ENCODE measurements at places on chromosomes 5 and 9.

- DNase-seq = no peak
Observed at GRCh38 chr5:100004969-100005368, 530.2 kb upstream of the FAM174A start.

DNA sequence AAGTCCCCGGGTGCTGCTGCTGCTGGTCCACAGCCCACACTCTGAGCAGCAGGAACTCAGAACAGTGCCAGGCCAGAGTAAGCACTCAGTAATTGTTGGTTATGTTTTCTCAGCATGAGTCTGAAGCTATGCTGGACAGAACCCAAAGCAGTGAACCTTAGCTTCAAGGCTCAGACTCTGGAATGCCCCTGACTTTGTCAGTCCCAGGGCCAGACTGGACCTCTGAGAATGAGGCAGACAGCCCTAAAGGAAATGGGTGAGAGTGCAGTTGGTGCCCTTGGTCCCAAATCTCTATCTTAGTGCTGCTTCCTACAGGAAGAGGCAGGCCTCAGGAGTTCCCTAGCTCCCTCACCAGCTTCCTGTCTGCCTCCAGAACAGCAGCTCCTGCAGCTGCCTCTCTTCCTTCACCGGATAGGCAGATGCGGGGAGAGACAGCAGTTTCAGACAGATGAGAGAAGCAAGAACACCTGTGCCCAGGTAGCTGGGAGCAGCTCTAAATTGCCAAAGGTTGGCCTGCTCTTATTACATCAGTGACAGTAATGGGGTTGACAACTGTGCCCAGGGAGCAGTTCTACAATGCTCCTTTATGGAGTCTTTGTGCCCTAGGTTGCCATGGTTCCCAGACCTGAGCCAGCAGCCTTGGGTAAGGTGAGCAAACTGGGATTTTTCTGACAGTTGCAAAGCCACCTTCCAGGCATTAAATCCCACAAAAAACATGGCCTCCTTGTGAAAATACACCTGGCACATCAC lies 82.2 kb upstream of the CXCL14 start:
- DNase-seq = no peak

DNA sequence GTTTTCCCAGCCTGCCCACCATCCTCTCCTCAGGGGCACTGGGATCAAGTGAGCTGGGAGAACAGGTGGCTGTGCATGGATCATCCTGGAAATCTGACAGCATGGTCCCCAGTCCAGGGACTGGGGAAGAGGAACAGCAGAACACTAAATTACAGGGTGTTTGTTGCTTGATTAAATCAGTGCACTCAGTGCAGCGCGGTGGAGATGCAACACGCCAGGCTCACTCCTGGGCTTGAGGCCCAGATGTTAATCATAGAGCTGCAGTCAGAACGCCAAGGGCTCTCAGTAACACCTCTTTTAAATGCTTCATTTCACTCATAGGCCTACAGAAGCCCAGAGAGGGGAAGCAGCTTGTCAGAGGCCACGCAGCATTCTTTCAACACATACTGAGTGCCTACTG lies 14.2 kb upstream of the LARP1 start:
- DNase-seq = no peak

DNA sequence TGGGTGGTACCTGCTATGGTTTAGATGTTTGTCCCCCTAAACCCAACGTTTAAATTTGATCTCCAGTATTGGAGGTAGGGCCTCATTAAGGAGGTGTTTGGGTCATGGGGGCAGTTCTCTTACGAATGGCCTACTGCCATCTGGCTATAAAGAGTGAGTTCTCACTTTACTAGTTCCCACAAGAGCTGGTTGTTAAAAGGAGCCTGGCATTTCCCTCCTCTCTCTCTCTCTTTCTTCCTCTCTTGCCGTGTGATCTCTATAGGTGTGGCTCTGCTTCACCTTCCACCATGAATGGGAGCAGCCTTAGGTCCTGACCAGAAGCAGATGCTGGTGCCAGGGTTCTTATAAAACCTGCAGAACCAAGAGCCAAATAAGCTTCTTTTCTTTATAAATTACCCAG lies 193.2 kb upstream of the CDH6 start:
- no peak for DNase-seq

GRCh38 chr5:113142186-113142585 lies 165.6 kb downstream of the DCP2 start:
- DNase-seq = no peak
